Lung (tissue), 17 donors: ENCODE measurements at places on chromosomes 12 and 14. TPM values are rescaled to one million over a fixed set of nuclear protein-coding genes. Genes with fewer than 3 reads are reported as not detected.

GRCh38 chr12:69173368-69173767 lies 66.0 kb upstream of the CPSF6 start:
- no peak for DNase-seq

DNA sequence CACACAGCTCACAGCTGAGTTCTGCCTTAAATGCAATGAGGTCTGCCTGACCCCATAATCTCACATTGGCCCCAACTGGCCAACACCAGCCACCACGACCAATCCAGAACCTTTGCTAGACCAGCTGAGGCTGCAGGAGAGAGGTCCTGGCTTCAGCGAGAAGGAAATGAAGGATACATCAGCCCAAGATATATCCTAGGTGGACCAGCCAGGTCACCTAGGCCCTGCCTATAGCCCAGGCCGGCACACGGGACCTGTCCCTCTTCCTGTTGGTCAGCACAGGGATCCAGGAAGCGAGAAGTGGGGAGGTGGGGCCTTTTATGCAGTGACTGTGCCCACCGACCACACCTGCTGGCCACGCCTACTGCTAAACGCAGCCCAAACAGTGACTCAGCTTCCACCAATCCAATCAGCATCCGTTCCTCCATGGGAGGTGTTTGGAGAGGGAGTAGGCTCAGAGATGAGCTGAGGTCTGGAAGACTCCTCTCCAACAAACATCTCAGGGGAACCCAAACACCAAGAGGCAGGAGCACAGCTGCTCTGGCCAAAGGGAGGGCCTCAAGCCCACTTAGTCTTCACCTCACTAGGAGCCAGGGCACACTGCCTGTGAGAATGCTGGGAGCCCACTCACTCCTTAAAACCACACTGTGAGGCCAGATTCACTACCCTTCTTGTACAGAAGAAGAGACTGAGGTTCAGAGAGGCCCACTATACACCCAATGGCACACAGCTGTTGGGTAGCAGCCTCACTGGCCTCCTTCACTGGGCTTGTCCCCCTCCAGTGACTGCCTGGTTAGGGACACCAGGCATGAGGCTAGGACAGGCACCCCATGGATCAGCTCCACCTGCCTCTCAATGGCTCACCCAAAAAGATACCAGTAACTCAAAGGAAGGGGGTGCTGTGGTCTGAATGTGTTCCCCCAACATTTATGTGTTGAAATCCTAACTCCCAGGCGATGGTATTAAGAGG lies 51.3 kb upstream of the PPP2R5C start:
- DNase-seq: no peak

DNA sequence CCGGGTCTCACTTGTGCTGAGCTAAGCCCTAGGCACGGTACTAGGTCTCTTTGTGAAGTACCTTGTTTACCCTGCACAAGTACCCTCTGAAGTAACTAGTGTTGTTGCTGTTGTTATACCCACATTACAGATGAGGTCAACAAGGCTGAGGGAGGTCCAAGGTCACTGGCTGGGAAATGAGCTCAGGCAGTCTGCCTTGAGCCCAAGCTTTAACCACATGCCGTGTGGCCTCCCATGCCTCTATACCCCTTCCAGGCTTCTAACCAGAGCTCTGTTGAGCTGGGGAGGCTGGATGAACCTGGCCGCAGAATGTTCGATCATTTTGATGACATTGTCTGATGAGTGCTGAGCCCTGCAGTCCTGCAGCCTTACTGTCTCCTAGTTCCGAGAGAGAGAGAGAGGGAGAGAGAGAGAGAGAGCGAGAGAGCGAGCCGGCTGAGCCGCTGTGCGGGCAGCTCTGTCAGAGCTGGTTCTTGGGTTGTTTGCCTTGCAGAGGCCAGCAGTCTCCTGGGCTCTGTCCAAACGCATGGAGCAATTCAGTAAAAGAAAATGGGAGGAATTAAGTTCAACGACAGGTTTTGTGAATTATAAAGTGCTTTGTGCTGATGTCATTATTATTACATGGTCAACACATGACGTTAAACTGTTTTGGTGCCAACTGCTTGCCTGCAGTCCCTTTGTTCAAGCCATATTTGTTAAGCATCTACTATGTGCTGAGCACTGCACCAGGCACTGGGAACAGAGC lies 13.1 kb downstream of the JDP2 start:
- peak; percentile 82 for DNase-seq

The SLC2A14 gene
- total RNA-seq: 0.12 TPM

The DACT1 gene
- total RNA-seq: 22.4 TPM

The KLRC2 gene
- total RNA-seq: 0.71 TPM

- no peak for DNase-seq
Observed at GRCh38 chr12:40827683-40828592, 135.7 kb downstream of the CNTN1 start.
